ENCODE measurements at places on chromosomes 7 and 10.

GRCh38 chr10:61020420-61021158 is 76.6 kb upstream of the RHOBTB1 start:
- DNase-seq, result no peak

DNA sequence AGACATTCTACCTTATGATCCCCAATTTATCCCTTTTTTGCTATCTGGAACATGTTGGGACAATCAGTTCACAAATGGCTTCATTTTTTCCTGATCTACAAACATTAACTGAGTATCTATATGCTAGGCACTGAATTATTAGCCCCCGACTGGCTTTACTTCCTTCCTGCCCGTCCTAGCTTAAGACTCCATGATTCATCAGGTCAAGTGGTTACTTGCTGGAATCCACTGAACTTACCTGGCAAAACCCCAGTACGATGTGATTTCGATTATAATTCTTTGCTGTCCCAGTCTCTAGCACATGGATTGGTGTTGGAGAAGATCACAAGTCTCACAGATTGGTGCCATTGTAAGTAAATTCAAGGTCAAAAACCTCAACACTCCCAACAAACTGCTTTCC is 77.1 kb downstream of the ORC5 start:
- DNase-seq, result no peak

GRCh38 chr10:44465401-44466115 is 80.7 kb upstream of the CXCL12 start:
- no peak for DNase-seq

DNA sequence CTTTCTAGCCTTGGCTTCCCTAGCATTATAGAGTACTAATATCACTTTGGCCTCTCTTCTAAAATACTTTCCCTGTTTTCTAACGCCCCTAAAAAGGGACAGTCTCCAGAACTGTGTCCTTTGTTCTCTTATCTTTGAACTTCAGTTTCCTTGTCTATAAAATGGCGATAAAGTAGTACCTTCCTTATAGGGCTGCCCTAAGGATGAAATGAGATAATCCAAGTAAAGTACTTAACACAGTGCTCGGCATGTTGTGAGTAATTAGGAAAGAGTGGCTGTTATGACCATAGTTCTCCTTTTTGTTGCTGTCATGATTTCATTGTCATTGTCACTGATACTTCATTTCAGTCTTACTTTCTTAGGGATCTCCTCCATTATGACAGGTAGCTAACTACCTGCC is 114.7 kb downstream of the EXOC4 start:
- no peak for DNase-seq

DNA sequence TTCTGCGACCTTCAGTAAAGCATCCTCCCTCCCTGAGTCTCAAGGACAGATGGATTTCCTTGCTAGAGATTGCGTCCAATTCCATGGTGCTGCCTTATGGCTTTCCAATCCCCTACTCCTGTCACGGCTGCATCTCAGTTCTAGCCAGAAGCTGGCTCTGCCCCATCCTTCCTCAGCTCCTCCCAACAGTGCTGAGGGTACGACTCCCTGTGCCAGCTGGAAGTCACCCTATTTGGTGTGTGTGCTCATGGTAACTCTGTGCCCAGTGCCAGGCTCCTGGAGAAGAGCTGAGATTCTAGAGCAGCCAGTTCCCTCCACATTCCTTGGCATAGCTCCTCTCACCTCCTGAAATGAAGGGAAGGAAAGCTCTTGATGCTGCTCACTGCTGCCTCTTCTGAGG is 185.0 kb upstream of the PODXL start:
- DNase-seq, result no peak

GRCh38 chr7:66088861-66089838 is 13.5 kb downstream of the ASL start:
- no peak for DNase-seq

DNA sequence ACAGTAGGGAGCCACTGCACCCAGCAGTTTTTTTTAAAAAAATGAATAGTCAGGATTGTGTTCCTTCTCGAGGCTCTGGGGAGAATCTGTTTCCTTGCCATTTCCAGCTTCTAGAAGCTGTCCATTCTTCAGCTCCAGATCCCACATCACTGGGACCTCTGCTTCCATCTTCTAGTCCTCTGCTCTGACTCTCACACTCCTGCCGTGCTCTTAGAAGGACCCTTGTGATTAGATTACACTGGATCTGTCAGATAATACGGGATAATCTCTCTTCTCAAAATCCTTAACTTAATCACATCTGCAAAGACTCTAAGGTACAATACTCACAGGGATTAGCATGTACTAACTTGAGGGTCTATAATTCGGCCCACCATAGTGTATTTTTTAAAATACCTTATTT is 158.9 kb upstream of the SP4 start:
- no peak for DNase-seq

DNA sequence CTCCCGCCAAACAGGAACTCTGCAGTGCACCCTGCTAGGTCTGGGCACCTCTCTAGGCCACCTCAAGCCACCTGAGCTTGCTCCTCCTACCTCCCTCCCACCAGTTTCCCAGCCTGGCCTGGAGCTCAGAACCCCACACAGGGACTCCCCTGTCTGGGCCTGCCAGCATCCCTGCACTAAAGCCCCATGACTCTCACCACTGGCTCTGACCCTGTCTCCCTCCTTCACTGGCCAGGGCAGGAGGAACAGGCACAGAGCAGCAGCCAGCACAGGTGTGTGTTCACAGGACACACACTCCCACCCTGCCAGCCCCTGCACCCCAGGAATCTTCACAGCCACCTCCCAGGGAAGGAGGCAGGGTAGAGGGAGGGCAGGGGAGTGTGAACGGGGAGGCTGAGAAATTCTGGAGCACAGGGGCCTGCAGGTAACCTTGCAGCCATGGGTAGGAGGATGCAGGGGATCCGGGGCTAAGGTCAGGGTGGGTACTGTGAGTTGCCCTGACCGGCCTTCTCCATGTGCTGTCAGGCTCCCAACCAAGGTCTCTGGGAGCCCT is 13.9 kb upstream of the ANTXRL start:
- no peak for DNase-seq

- no peak for DNase-seq
Measured at GRCh38 chr7:133723044-133723443, 404.1 kb upstream of the LRGUK start.

DNA sequence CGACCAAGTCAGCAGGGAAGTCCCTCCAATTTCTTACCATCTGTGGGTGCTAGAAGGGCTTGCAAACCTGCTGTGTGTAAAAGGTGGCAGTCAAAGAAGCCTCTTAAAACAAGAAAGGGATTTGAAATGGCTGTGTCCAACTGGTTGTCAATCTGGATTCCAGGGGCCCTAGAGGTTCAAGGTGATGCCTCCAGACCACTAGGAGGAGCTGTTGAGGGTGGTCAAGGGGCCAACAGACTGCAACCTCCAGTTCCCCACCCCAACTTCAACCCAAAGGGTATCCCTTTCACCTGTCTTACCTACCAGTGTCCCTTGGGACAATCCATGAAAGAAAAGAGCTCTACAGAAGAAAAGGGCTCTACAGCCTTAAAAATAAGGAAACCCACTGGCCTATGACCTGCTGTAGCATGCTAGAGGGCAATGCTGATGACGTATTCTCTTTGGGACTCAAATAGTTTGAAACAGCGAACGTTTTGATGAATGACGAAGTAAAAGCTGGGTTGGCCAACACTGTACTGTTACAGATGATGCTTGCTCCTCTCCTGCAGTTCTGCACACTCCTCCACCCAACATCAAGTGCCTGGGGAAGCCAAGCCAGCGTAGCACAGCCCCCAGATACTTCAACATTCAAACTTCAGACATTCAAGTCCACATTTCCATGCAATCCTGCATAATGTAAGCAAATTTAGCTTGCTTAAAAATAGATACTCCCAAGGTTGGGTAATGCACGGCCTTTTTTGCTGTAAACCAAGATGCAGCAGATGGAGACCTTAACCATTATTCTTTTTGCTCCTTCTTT is 45.9 kb upstream of the WDR11 start:
- DNase-seq, result no peak

DNA sequence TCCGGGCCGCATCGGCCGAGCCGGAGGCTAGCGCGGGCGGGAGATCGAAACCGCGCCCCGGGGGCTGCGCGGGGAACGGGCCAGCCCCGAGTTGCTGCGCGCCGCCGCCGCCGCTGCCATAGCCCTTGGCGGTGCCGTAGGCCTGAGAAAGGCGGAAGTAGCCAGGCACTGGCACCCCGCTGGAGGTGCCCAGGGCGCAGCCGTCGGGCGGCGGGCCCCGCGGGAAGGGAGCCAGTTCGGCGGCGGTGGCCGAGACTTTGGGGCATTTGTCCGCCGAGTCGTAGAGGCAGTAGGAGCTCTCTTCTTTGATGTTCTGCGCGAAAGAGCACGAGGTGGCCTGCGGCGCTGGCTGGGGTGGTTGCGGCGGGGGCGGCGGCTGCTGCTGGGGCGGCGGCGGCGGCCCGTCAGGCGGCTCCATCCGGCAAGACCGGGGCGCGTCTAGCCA is 587 bp downstream of the HOXA10 start:
- no peak for DNase-seq

- no peak for DNase-seq
Measured at GRCh38 chr7:36623247-36623646, 101.0 kb downstream of the AOAH start.

GRCh38 chr7:32179567-32179966 is 109.4 kb upstream of the PDE1C start:
- no peak for DNase-seq

GRCh38 chr7:121266307-121266894 is 62.4 kb upstream of the WNT16 start:
- DNase-seq, result no peak

DNA sequence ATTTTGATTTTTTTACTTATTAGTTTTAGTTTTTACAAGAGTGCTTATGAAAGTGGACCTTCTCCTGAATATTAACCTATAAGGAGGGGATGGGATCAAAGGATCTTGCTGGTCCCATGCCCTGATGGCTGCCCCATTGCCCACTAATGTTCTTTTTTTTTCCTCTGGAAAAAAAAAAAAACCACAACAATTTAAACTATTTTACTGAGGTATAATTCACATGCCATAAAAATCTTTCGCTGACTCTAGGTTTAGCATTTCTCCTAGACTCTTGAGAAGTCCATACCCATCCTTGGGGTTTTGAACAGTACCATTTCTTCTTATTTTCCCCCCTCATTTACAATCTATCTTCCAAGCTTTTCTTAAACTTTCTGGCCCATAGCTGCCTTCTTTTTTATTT is 481.8 kb downstream of the TFEC start:
- no peak for DNase-seq

- DNase-seq, result no peak
Measured at GRCh38 chr7:22617166-22617565, 109.8 kb upstream of the IL6 start.

DNA sequence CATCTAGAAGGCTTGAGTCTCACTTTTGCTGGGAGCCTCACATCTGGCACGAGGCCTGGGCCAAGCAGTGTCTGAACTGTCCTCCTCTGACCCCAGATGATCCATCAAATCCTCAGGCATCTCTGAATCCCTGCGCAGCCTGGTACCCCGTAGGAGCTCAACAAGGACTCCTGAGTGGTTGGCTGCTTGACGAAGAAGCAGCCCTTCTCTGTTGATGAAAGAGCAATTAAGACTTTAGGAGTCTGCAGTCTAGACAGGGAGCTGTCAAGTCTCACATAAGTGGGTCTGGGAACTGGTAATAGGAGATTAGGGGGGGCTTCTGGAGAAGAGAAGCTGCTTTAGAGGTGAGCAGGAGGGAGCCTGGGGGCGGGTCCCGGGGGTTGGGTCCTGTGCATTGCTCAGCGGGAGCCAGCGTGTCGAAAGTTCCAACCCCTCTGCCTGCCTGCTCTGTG is 326.0 kb downstream of the RPS24 start:
- DNase-seq, result no peak

- DNase-seq, result no peak
Measured at GRCh38 chr7:47211519-47211973, 370.4 kb downstream of the TNS3 start.

DNA sequence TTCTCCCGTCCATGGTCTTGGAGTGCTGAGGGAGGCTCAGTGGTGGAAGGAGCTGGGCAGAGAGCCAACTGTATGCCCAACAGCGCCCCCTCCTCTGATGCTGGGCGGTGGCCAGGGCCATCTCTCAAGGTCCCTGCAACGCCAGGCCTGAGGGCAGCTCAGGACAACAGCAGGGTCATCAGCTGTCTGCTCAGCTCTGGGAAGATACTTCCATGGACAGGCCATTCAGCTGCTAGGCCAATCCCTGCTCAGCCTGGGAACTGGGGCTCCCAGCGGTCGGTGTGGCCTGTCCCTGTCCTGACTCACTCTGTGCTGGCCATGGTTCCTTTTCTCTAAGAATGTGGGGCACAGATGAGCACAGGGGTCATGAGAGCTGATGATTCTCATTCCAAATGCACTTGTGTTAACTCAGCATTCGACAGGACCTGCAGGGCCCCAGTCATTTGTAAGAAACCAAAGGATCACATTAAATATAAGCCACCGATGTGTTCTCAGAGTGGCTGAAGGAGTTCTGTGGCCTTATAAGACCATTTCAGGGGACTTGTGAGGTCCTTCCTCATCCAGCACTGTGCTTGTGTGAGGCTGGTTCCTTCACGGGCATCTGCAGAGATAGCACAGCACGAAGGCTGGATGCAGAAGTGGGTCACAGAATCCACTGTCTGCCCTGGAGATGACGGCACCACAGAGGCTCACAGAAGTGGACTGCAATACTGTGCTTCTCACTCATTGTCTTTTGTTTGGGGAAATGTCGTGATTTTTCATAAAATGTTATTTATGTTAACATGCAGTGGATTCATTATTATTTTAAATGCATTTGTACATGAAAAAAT is 73.0 kb downstream of the ADCY1 start:
- no peak for DNase-seq

DNA sequence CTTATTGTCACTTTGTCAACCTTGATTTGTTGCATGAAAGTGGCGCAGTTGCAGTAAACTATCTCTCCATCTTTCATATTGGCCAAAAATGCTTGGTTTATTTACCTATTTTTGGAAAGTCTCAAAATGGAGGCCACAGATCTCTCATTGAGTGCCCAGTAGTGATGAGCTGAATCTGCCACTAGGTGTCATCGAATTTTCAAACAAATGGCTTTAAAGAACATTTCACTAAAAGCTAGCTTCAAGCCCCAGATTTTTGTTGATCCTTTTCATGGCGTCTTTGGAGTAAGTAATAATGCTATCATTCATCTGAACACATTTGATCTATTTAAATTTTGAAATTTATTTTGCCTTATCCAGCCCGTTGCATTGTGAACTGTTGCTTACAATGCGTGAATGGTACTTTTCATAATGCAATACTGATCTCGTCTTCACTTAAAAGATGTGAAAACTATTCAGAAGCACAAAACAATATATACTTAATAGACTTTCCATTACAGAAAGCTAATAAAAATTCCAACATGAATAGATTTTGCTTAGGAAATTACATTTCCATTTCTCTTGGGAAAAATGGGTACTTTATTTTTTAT is 236.2 kb downstream of the DNAJB9 start:
- no peak for DNase-seq

- no peak for DNase-seq
Measured at GRCh38 chr10:54368984-54369383, 432.0 kb downstream of the PCDH15 start.

Measured in activated gamma-delta T cell treated with Interleukin-2 at 50 U/mL for 16 hours (primary cell).